A375 (cell line): ENCODE measurements at places on chromosomes 11 and 22. TPM values are rescaled to one million over a fixed set of nuclear protein-coding genes. Genes with fewer than 3 reads are reported as not detected.

SLC1A2 gene
- total RNA-seq = not detected in 2 replicates

CD3E gene
- total RNA-seq = not detected in 2 replicates

C22orf31 gene
- not detected in 2 replicates for total RNA-seq

C22orf42 gene
- total RNA-seq = not detected in 2 replicates

OR4D9 gene
- total RNA-seq = not detected in 2 replicates

ARHGAP42 gene
- total RNA-seq = 2.0 and 3.7 TPM in 2 replicates

PACSIN3 gene
- total RNA-seq = 131 and 144 TPM in 2 replicates

DDX10 gene
- total RNA-seq = 33.7 and 36.6 TPM in 2 replicates

CD3D gene
- not detected in 2 replicates for total RNA-seq

SCGB1A1 gene
- not detected in 2 replicates for total RNA-seq

ALDH3B2 gene
- not detected in 2 replicates for total RNA-seq

TMEM132A gene
- total RNA-seq = 55.2 and 63.1 TPM in 2 replicates

IL10RA gene
- 2.2 TPM in 1 of 2 replicates, not detected in the other for total RNA-seq

ANGPTL5 gene
- not detected in 2 replicates for total RNA-seq

PLEKHB1 gene
- 5.8 and 8.1 TPM in 2 replicates for total RNA-seq

OR51B5 gene
- total RNA-seq = 15.1 and 23.2 TPM in 2 replicates

PTDSS2 gene
- total RNA-seq = 22.3 and 37.3 TPM in 2 replicates

SLC22A25 gene
- total RNA-seq = not detected in 2 replicates

C11orf21 gene
- total RNA-seq = not detected in 2 replicates

SLC5A1 gene
- total RNA-seq = not detected in 2 replicates

ZNF70 gene
- 2.9 and 3.4 TPM in 2 replicates for total RNA-seq

MS4A12 gene
- total RNA-seq = not detected in 2 replicates

MMP11 gene
- total RNA-seq = 1.5 and 2.2 TPM in 2 replicates

OR5AK2 gene
- not detected in 2 replicates for total RNA-seq

SLC29A2 gene
- 4.5 and 6.0 TPM in 2 replicates for total RNA-seq

C11orf52 gene
- total RNA-seq = 1.2 TPM in 1 of 2 replicates, not detected in the other

MS4A4E gene
- total RNA-seq = not detected in 2 replicates

APOA4 gene
- not detected in 2 replicates for total RNA-seq

BUD13 gene
- 25.4 and 30.2 TPM in 2 replicates for total RNA-seq

CNTF gene
- total RNA-seq = 3.9 and 5.5 TPM in 2 replicates

INPP5J gene
- 0.77 and 0.87 TPM in 2 replicates for total RNA-seq
